Caudate nucleus (tissue), 63 donors: ENCODE measurements at places on chromosomes 4 and X.

DNA sequence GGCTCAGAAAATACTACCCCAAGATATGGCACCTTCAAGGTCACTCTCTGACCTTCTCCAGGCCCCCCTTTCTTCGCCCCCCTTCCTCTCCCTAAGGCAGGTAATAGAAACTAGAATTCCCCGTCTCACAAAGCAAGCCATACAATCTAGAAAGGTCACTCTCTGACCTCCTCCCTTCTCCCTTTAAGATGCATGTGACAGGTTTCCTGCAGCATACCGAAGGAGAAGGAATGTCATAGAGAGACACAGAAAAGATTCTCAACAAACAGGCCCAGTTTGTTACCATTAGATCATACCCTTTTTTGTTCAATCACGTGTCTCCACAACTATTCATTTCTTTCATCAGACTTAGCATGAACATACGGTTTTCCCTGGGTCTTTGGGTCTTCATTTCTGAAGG lies 51.2 kb upstream of the RBMXL3 start:
- DNase-seq = no peak

- no peak for DNase-seq
These were observed 62.1 kb upstream of the CTSO start for GRCh38 chr4:156015781-156016180.

DNA sequence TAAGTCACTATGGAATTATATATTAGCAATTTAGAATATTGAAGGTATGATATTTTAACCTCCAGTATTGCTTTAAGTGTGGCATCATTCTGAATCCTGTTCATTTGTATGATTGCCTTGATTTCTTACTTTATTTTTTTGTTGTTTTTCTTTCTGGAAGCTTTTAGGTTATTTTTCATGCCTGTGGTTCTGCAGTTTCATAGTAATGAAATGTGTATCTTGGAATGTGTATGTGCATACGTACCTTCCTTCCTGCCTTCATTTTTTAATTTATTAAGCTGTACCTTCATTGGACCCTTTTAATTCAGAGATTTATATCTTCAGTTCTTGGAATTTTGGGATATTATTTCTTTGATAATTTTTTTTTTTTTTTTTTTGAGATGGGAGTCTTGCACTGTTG lies 22.1 kb downstream of the CPEB2 start:
- no peak for DNase-seq

GRCh38 chr4:5691491-5692132 lies 16.7 kb downstream of the EVC2 start:
- no peak for DNase-seq
